Inflammatory macrophage treated with lipopolysaccharide for 1 hour (primary cell): ENCODE measurements at places on chromosomes 7 and 10.

DNA sequence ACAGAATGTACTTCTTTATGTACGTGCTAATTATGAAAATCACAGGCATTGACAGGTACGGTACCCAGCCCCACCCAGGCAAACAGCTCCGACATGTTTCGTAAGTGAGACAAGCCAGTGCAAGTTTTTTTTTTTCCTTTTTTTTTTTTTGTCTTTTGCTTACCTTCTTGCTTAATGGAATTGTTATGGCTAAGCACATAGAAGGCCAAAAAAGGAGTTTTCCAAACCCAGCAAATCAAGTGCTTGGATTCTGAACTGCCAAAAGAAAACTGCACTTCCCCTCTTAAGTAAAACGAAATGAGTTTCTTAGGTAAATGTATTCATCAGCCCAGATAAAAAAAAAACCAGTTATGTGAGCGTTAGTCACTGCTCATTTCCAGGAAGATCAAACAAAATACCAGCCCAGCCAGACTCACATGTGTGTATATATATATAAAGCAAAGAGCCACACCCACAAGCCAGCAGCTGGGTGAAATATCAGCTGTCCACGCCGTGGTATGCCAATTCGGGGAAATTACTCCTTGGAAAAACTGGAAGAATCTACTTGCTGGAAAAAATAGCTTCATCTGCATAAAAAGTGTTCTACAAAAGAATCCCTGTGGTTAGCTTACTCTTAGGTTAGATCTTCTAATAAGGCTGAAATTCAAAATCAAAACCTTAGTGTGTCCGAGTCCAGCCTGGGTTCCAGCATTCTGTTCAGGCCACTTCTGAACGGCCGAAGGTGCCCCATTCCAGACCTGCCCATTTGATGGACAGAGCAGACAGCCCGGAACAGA, 8.0 kb downstream of the KLF6 start:
- DNase-seq, result peak; percentile 62

DNA sequence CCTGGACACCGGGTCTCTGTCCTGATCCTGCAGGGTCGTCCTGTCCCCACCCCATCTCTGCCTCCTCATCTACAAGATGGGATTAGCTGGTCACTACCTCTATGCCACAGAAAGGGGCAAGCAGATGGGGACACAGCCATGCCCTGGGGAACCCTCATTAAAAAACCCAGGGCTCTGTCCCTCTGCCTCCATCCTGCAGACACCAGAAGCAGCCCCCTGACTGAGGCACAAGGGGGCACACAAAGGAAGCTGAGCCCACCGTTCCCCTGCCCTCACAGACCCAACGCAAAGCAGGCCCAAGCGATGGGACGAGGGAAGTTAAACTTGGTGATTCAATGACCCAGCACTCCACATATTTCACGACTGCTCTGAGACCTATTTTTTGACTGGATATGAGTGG, 142.4 kb downstream of the TCERG1L start:
- no peak for DNase-seq

- DNase-seq, result no peak
Observed at GRCh38 chr10:92688927-92689662, 660 bp upstream of the HHEX start.

GRCh38 chr10:70505908-70506307, 27.3 kb downstream of the PALD1 start:
- DNase-seq, result no peak

- no peak for DNase-seq
Observed at GRCh38 chr7:18960725-18961124, 156.7 kb downstream of the TWIST1 start.

DNA sequence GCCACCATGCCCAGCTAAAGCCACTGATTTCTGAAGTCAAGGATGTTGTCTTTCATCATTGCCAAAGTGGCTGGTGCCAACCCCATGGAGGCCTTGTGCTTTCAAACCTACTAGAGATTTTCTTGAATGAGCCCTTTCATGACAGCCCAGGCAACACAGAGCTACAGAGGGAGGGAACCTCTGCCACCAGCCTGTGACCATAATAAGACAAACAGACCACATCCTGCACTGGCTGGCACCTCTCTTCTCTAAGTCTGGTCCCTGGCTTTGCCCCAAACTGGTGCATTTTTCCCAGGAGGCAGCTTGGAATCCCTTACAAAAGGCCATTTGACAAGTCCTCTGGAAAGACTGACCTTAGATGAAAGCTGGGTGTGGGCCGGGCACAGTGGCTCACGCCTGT, 348.8 kb downstream of the GALNT17 start:
- no peak for DNase-seq

GRCh38 chr10:3564346-3565002, 220.5 kb downstream of the KLF6 start:
- no peak for DNase-seq

DNA sequence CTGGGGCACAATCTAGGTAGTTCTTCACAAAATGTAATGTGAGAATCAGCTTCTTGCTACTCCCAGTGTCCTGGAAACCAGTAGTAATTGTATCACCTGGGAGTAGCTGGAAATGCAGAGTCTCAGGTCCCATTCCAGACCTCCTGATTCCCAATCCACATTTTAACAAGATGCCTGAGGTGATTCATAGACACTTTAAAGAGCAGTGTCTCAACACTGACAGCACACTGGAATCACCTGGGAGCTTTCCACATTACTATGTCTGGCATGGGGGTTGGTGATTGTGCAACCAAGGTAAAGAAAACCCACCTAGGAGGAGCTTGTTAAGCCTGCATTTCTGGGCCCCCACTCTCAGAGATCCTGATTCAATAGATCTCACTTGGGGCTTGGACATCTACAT, 11.1 kb downstream of the DPY19L1 start:
- no peak for DNase-seq

- no peak for DNase-seq
Observed at GRCh38 chr10:4978870-4979269, 15.7 kb downstream of the AKR1C1 start.

DNA sequence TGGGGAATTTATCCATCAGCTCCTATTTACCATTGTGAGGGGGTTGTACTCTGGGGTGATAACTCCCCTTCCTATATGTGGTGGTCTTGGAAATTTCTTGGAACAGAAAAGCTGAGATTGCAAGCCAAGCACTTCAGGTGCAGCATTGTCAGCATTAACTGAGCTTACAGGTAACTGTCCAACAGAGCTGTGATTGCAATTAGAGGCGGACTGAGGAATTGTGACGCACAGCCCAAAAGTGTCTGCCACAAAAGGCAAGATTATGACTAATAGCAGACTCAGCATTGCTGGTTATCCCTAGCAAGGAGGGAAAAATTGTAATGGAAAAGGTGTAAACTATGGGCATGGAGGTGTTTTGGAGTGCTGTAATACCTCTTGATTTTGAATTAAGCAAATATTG, 126.1 kb upstream of the AGR3 start:
- DNase-seq, result no peak

GRCh38 chr10:121956111-121957061, 18.6 kb downstream of the NSMCE4A start:
- DNase-seq, result no peak

GRCh38 chr7:15889507-15889906, 203.0 kb upstream of the MEOX2 start:
- peak; percentile 46 for DNase-seq

DNA sequence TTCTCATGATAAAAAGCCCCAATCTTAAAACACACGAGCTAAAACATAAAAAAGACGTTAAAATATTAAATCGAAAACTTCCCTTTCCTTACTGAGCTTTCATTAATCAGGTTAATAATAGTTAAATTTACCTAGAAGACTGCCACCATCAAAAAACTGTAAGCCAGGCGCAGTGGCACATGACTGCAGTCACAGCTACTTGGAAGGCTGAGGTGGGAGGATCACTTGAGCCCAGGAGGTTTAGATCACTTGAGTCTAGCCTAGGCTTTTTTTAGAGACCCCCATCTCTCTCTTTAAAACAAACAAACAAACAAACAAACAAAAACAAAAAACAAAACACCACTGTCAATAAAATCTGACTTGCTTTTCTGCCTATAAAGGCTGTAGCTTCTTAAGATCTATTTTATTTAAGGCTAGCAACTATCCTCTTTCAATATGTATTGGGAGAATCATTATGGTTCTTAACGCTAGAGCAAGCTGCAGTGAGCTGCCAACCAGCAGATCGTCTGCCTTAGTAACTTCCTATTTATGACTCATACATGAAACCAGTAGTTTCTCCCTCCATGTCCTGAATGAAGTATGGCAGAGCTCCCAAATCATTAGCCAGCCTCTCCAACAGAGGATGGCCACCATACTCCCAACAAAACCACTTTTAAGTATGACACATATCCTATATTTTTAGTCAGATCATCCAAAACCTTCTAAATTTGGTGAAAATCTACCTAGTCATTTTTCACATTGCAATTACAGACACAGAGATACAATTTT, 163.7 kb downstream of the SRPK2 start:
- DNase-seq, result peak; percentile 56

- no peak for DNase-seq
Observed at GRCh38 chr10:78544423-78545090, 510.9 kb downstream of the RPS24 start.

DNA sequence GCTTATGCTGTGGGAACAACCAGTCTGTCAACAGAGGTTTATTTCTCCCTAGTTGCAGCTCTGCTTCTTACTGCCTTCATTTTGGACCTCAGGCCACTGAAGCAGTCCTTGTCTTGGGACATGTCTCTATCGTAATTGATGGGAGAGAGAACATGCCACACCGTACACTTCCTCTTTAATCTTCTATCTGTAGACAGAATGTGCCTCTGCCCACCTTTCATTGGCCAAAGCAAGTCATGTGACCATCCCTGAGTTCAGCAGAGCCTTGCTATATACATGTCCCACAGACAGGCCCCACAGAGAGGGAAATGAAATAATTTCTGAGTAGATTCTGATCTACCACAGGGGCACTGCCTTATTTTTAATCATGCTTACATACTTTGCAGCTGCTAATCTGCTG, 98.0 kb downstream of the KCND2 start:
- DNase-seq, result no peak

DNA sequence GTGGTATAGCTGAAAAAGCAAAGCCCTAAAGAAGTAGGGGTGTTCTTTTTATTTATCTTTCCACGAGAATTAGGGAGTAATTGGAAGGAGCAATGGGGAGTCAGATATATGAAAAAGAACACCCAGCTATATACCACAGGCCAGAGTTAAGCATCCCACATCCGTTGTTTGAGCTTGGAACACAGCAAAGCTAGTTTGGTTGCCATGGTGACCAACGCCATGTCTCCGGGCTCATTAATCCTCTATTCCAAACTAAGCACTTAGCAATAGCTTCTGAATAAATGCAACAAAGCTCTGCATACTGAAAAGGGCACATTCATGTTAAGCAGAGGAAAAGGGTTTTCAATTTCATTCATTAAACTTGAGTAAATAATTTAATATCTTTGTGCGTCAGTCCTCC, 23.5 kb downstream of the ASB4 start:
- DNase-seq, result no peak

GRCh38 chr10:3048119-3049019, 19.0 kb upstream of the PFKP start:
- DNase-seq, result no peak

- DNase-seq, result no peak
Observed at GRCh38 chr10:91536111-91536510, 96.8 kb downstream of the PPP1R3C start.

- no peak for DNase-seq
Observed at GRCh38 chr10:29189256-29189655, 99.6 kb upstream of the LYZL1 start.

GRCh38 chr10:124942317-124943169, 620 bp downstream of the ZRANB1 start:
- DNase-seq, result peak; percentile 39

- no peak for DNase-seq
Observed at GRCh38 chr10:22931948-22932347, 4.1 kb downstream of the ARMC3 start.

DNA sequence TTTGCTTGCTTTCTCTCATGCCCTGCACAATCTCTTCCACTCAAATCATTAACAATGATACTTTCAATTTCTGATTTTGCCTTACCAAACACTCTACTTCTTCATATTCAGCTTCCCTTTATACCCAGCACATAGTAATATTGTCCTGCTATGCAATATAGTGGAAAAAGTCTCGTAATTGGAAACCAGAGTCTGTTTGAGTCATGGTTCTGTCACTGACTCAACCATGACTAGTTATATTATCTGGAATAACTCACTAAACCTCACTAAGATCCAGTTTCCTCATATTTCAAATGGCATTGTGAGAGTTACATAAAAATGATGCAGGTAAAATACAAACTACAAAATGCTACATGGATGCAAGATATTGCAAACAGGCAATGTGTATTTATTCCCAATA, 98.5 kb upstream of the LRRTM3 start:
- no peak for DNase-seq

GRCh38 chr10:95864906-95865813, 42.6 kb upstream of the CC2D2B start:
- DNase-seq, result peak; percentile 67

- DNase-seq, result peak; percentile 77
Observed at GRCh38 chr7:87220026-87220733, 648 bp upstream of the TMEM243 start.

DNA sequence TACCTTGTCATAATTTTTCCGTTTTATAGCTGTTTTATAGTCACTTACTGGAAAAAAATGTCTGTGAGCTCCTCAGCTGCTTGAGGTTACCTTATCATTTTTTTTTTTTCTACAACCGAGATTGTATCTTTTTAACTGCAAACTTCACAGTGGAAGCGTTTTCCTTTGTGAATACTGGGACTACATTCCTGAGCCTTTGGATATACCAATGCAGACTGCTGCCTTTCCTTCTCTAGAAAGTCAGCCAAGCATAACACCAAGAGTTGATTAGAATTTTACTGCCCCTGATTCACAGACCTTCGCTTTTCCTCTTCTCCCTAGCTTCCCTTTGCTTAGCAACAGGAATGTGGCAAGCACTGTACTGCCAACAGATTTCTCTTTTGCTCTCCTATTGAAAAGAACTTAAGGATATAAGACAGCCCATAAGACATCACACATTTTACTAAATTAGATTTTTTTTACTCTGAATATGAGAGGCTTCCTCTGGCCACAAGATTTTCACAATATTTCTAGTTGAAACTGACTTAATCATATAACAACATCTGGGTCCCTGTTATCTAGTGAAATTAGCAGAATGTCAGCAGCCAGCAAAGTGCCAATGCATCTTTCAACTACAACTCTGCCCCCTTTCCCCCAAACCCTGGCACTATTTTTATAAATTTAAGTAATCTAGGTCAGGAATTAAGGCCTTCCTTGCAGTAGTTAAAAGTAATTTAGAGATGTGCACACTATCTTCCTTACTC, 170.6 kb downstream of the PRKG1 start:
- no peak for DNase-seq

GRCh38 chr10:5510281-5511072, 11.1 kb upstream of the CALML5 start:
- DNase-seq, result no peak
